ENCODE measurements at places on chromosomes 12 and 14. TPM values are rescaled to one million over a fixed set of nuclear protein-coding genes. Genes with fewer than 3 reads are reported as not detected.

The PMCH gene
- total RNA-seq: not detected

DNA sequence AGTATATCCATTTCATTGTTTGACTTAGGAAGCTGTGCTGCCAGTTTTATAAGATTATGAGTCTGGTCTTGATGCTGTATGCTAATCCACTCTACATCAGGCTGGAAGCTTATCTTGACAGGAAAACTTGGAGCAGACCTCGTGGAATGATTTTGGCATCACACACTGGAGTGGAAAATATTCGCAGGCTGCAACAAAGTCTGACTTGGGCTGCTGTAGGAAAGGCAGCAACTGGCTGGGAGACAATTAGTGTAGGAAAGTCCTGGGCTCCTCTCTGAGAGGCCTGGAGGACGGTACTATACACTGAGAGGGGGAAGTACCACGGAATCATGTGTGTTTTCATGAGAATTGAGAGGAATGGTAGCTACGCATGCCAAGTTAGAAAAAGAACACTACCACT lies 383.7 kb downstream of the ETNK1 start:
- no peak for DNase-seq

- no peak for DNase-seq
Measured at GRCh38 chr14:76541594-76542219, 165.8 kb downstream of the ESRRB start.

The JAG2 gene
- total RNA-seq: 1.3 TPM

The PLBD1 gene
- total RNA-seq: 0.26 TPM

DNA sequence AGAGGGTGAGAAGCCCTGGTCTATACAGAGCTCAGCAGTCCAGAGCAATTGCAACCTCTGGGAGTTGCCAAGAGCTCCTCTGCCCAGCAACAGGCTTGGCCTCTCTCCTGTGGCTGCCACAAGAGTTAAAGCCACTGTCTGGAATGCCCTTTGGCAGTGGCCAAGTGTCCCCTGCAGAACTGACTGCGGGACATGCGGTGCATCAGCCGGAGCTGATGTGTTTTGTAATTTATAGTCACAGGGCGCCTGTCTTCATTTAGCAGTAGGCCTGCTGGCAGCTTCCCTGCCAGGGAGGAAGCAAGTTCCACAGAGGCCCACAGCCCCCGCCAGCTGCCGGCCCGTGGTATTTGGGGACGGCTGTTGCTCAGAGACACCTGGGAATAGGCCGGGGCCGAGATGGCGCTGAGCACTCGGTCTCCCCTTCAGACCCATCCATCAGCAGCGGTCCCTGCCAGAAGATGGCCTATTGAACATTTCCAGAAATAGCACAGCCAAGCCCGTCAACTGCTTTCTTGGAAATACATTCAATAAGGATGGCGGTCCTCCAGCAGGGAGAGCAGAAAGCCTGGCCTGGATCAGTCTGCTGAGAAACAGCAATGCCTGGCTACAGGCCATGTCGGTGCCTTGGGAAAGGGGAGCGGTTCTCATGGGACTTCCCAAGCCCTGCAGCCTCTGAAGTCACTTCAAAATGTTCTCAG lies 217.4 kb downstream of the CRADD start:
- DNase-seq: no peak

The TMEM179 gene
- 0.32 TPM for total RNA-seq

The BTBD6 gene
- 38.2 TPM for total RNA-seq

- DNase-seq: no peak
Measured at GRCh38 chr14:80567905-80568536, 356.7 kb upstream of the DIO2 start.
